G401 (cell line): ENCODE measurements at places on chromosomes 7 and 10.

GRCh38 chr7:106139265-106140251, 27.4 kb upstream of the SYPL1 start:
- no peak for DNase-seq

DNA sequence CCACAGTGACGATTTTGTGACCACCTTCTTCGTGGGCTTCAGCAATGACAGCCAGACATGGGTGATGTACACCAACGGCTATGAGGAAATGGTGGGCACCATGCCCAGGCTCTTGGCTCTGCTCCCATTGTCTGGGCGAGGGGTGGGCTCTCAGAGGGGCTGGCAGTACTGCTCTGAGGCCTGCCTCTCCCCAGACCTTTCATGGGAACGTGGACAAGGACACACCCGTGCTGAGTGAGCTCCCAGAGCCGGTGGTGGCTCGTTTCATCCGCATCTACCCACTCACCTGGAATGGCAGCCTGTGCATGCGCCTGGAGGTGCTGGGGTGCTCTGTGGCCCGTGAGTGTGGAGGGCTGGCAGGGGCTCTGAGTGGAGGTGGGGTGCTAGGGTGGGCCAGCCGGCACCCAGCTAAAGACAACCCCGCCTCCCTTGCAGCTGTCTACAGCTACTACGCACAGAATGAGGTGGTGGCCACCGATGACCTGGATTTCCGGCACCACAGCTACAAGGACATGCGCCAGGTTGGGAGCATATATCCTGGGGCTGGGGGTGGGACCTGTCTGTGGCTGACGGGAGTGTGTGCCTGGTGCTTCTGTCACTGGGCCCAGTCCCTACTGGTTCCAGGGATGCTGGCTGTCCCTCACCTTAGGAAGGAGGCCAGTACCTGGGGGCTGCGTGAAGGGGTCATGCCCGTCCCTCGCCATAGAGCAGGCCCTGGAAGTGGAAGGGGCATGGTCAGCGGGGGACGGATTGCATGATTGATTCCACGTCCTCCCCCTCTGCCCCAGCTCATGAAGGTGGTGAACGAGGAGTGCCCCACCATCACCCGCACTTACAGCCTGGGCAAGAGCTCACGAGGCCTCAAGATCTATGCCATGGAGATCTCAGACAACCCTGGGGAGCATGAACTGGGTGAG, 6.8 kb downstream of the AEBP1 start:
- no peak for DNase-seq

DNA sequence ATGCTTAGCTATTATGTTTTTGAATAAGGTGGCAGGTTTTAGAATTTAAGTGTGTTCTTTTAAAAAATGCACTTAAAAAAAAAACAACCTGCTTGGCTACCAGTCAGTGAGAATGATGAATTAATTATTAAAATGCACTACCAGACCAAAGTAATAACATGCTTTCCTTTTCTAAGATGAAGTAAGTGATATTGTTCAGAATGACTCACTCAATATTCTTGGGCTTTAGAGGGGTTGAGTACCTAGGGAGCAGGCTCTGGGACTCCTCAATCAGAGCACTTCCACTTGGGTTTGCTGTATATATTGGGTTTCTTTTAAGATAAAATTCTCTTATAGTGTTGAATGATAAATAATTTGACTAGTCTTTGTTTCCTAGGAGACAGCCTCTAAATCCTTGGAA, 8.6 kb downstream of the STAM start:
- no peak for DNase-seq

DNA sequence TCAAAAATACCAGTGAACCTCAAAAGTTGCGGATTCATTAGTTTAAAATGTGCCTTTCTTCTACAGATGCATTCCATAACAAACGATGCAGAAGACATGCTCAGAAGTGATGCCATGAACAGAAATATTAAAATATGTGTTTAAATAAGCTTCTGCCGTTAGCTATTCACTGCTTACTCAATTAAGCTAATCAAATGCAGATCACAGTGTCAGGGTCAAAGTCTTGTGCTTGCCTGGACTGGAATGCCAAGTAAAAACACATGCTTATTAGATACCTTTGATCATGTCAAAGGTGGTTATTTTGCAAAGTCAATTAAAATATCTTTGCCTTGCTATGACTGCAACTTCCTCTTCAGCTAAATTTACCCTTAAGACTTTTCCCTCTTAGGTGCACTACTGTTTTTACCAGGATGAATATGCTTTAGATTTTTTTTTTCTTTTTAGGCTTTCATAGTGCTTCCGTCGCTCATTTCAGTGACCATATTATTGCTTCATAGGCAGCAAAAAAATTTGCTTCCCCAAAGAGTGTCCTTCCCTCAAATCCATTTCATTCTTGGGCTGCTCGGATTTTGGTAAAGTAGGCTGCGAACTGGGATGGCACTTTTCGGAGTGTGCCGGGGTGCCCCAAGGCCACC, 905 bp downstream of the ASB13 start:
- DNase-seq: peak; percentile 17

- DNase-seq: peak; percentile 8
Observed at GRCh38 chr10:120098232-120098930, 205.9 kb downstream of the SEC23IP start.

- no peak for DNase-seq
Observed at GRCh38 chr10:101285519-101286070, 56.3 kb upstream of the LBX1 start.

DNA sequence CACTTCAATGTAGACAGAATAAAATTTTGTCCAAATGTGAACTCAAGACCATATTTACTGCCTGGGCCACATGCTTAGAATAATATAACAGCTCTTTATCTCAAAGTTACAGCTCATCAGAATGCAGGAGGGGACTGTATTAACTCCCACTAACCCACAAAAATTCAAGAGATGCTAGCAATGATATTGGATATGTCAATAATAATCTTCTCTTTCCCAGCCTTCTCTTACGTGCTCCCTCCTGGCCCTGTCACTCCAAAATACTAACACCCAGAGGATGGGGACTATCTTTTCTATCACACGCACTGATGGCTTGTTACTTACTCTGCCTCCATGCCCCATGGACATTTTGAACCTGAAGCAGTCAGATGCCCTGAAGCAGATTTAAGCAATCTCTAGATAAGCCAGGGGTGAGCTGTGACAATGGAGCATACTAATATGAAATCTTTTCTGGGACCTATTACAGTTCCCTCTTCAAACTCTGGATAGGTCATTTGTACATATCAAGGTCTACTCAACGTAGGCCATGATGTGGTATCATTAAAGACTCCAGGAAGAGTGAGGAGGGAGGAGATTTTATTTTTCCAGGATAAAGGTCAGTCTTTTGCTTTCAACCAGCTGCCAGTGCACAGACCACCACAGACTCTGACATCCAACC, 803.0 kb downstream of the GRM8 start:
- DNase-seq: no peak

GRCh38 chr10:128784444-128784843, 658.2 kb upstream of the MKI67 start:
- no peak for DNase-seq

- DNase-seq: no peak
Observed at GRCh38 chr7:124780608-124781007, 15.0 kb upstream of the GPR37 start.

- DNase-seq: no peak
Observed at GRCh38 chr7:106819546-106819945, 45.5 kb upstream of the PIK3CG start.

DNA sequence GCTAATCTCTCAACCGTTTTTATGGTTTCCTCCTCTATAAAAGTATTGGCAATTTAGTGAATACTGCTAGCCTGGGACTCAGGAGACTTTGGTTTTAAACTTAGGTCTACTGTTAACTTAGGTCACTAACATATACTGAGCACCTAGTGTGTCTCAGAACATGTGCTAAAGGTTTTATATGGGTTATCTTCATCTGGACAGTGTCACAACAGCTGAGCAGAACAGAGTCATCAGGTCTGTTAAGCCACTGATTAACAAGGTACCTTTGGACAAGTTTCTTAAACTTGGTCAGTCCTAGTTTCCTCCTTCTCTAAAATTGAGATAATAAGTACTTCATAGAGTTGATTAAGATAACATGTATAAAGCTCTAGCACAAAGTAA, 30.6 kb downstream of the NET1 start:
- DNase-seq: no peak

- no peak for DNase-seq
Observed at GRCh38 chr10:125084191-125084613, 76.2 kb downstream of the CTBP2 start.

GRCh38 chr10:22589851-22590514, 124.4 kb downstream of the PIP4K2A start:
- no peak for DNase-seq

DNA sequence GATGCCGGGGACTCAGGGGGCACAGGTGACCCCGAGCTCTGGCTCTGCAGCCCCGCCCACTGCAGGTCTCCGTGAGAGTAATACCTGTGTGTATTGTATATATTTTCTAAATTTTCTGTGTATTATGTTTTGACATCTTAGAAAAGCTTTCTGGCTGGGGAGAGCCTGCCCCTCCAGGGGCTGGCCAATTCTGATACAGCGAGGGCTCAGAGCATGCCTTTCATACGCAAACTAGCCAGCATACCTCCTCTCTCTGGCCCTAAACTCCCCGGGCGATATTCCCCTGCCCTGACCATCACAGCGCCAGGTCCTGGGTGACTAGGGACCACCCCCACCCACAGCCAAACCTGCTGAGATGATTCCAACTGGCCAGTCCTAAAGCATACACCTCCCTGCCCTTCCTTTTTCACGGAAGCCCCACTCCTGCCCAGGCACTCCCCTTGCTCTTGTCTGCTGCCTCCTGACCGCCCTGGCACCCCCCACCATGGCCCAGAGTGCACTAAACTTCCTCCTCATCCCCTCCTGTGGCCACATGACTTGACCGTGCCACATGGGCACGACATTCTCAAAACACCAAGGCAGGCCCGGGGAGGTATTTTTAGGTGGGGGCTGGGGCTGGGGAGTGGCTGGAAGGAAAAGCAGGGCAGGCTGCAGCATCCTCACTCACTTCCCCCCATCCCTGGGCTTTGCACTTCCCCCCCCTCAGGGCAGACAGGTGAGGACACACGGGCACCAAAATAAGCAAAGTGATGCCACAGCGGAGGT, 61.5 kb downstream of the INSIG1 start:
- DNase-seq: no peak

DNA sequence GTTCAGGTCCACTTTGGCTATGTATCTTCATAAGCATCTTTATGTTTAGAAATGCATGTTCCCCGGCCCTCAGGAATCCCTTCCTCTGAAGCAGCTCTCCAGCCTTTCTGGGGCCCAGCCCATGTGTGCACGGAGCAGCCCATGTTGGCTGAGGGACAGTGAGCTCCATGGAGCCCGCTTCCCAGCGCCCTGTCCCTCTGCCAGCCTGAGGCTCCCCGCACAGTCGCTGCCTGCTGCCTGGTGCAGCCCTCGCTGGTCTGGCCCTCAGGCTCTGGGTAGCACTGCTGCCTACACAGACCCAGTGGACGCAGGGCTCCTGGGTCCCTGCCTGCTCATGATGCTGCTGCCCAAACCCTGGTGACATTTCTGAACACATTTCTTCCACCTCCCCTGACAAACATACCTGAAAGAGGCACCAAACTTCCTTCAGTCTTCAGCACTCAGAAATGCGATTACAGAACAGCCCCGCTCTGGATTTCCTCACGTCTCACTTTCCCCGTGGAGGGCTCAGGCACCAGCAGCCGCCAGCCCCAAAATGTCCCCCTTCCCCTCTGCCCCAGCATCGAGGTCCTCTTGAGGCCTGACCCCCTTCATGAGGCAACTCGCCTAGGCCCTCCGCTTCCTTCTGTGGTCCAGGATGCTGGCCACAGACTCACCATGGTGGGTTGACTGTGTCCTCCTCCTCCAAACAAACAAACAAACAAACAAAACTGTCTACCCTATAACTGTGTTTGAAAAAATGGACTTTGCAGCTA, 5.0 kb upstream of the TCERG1L start:
- DNase-seq: no peak

GRCh38 chr10:132508581-132509443, 28.8 kb upstream of the INPP5A start:
- peak; percentile 36 for DNase-seq

DNA sequence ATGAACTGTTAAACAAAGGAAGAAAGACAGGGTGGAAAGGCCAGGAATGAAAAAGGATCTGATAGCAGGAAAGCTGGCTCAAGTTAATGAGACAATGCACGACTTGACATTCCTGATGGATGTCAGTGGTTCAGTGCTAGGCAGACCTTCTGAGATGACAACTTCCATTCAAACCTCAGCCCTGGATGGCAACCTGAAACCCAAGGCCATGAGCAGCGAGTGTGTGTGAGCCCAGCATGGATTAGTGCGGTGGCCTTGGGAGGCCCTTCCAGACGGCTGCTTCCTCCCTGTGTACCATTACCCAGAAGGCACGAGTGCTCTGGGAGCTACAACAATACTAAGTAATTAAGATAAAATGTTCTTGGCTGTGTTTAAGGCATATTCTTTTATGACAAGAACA, 18.8 kb downstream of the TRIL start:
- no peak for DNase-seq

DNA sequence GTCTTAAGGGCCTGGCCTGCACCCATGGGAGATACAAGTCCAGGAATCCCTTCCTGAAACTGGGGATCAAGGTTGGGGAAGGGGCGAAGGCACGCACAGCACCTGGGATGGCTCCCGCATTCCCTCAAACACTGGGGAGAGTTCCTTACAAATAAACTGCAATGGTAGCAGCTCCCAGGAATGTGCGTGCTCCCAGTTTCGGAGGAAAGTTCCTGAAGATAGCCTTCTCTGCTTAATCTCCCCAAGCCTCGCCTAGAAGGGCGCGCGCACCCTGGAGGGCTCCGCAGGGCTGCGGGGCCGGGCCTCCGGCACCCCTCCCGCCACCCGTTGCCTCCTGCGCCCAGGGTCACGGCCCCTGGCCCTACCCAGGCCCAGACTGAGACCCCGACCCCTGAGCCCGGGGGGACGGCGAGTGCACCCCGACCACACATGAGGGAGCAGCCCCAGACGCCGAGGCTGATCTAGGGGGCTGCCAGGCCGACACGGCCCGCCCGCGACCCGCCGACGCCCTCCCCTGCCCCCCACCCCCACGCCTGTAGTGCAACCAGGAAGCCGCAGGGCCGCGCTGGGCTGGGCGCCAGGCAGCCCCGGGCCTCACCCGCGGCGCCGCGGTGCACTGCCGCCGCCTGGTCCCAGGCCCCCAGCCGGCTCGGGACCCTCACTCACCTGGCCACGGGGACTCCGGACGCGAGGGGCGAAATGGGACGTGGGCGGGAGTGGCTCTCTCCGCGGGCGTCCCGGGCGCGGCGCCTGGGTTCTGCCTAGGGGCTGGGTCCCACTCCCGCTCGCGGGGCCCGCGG, 460 bp downstream of the ANXA11 start:
- no peak for DNase-seq

DNA sequence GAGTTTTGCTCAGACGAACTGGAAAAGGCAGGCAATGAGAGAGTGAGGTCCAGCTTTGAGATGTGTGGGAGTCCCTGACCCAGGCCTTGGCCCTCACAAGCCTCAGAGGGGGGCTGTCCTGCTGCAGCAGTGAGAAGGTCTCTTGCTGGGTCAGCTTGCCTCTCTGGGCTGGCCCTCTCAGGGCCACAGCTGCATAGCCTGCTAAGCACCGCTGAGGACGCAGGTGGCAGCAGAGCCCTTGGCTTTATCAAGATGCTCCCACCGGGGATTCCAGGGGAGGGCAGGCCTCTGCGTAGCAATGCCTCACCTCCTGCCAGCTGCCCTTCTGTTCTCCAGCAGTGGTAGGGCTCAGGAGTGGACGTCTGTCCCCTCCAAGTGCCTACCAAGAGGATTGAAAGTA, 128.7 kb downstream of the COBL start:
- peak; percentile 88 for DNase-seq
